Renal cortex interstitium (tissue), 15 donors: ENCODE measurements at places on chromosomes 7 and 10.

DNA sequence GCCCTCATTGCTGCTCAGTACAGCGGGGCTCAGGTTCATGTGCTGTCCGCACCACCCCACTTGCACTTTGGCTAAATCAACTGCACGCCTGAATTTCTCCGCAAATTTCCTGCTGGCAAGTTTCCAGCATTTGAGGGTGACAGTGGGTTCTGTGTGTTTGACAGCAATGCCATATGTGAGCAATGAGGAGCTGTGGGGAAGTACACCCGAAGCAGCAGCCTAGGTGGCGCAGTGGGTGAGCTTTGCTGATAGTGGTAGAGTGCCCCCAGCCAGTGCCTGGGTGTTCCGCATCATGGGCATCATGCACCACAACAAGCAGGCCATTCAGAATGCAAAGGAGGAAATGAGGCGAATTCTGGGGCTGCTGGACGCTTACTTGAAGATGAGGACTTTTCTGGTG, 103.9 kb upstream of the POT1 start:
- DNase-seq = no peak

GRCh38 chr7:2970861-2971260, 72.8 kb downstream of the CARD11 start:
- no peak for DNase-seq

DNA sequence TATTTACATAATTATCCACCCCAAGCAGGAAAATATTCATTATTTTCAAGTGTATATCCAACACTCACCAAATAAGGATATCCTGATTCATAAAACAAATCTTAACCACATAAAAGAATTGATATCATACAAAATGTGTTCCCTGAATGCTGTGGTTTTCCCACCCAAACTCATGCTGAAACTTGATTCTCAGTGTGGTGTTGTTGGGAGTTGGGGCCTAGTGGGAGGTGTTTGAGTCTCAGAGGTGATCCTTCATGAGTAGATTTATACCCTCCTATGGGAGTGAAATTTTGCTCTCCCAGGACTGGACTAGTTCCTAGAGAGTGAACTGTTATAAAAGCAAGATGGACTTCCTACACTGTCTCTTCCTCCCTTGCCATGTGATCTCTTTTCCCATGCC, 1028.3 kb downstream of the SORCS1 start:
- DNase-seq = no peak

DNA sequence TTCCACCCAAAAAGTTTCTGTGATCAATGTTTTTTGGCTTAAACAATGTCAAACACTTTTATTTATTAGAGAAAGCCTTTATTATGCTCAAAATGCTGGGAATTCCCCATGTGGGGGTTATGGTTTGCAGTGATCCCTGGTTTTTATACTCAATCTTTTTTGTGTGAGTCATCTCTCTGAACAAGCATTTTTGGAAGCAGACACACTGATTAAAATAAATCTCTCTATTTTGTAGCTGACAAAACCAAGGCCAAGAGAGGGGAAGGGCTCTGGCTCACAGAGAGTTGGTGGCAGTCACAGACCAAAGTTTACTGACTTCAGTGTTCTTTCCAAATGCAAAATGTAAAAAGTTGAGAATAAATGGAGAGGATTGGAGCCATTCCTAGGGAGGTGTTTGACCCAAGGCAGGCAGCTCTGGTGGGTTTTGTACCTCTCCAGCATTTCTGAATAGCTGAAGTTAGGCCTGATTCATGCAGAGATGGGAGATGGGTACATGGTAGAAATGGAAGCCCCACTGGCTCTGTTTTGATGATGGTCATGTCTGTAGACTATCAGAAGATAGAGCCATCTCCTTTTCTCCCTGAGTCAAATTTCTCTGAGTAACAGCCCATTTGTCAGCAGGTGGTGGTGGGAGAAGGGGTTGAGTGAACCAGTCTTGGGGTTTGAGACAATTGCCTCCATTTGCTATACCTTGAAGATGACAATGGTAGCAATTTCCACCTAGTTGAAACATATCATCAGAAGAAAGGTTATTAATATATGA, 45.4 kb upstream of the NAMPT start:
- DNase-seq = no peak

- no peak for DNase-seq
Measured at GRCh38 chr10:9926003-9926402, 1091.7 kb upstream of the CELF2 start.

GRCh38 chr10:73850863-73851461, 23.4 kb downstream of the CAMK2G start:
- DNase-seq = no peak

DNA sequence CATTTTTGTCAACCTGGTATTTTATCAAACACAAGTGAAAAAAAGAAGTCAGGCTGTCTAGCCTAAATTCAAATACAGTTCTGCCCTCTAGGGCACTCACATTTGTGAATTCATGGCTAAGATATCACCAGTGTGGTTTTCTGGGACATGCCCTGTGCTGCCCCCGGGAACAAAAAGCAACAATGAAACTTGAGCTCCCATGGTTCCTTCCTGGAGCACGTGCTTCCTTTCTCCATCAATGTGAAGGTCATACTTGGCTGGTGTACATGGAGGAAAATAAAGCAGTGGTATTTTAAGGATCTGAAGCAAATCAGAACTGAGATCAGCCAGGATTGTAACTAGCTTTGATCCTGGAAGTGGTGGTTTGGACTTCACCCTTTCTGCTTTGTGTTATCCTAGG, 128.9 kb upstream of the FRMD4A start:
- no peak for DNase-seq

DNA sequence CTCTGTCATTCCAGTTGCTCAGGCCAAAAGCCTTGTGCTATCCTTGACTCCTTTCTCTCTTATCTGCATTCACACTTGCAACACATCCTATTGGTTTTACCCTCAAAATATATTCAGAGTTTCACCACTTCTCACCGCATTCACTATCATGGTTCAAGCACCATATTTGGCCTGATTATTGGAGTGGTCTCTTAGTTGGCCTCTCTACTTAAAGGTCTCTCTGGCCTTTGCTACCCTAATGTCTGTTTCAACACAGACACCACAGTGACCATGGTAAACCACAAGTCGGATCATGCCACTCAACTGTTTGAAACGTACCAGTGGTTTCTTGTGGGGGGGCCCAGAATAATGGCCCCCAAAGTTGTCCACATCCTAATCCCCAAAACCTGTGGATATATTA, 15.2 kb upstream of the PDZD8 start:
- no peak for DNase-seq

DNA sequence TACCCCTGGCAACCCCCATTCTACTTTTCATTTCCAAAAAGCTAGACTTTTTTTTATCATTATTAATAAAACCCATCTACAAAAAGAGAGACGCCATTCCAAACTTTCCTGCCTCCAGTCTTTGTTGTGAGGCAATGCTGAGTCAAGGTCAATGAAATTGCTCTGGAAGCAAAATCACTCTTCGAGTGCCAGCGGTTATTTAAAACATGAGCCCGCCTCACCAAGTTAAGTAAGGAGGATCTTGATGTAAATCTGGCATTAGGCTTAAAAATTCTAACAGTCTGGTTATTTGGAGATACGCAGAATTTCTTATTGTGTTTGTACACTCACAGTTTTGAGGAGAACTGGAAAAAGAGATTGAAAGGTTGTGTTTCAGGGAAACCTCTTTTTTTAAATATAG, 1196.3 kb downstream of the TYW1 start:
- DNase-seq = no peak

DNA sequence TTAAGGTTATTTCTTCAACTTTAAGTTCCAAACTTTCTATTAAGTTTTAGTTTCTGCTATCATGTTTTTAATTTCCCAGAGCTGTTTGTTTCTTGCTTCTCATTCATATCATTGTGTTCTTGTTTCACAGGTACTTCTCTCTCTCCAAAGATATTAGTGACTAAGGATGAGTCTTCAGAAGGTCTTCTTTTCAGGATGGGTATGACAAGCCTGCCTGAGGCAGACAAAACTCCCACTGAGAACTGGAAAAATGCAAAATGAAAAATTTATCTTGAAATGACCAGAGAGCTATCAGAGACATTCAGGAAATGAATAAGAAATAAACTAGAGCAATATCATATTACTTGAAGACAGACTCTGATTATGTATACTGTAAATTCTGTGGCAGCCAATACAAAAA, 110.8 kb upstream of the EGFR start:
- DNase-seq = no peak

DNA sequence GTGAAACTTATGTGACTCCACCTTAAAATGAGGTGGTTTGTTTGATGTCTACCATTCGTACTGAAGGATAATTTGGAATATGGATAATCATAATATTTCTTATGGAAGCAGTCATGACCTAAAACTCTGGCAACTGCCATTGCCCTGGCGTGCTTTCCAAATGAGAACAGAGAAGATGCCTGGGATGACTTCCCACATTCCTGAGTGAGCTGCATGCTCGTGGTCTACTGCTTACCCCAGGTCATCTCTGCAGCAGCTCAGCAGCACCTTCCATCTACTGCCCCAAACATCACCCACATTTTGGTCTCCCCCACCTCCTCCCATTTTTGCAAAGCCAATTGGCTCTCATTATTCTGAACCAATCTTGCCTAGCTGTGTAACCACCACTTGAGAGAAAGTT, 40.1 kb downstream of the LYZL1 start:
- no peak for DNase-seq

DNA sequence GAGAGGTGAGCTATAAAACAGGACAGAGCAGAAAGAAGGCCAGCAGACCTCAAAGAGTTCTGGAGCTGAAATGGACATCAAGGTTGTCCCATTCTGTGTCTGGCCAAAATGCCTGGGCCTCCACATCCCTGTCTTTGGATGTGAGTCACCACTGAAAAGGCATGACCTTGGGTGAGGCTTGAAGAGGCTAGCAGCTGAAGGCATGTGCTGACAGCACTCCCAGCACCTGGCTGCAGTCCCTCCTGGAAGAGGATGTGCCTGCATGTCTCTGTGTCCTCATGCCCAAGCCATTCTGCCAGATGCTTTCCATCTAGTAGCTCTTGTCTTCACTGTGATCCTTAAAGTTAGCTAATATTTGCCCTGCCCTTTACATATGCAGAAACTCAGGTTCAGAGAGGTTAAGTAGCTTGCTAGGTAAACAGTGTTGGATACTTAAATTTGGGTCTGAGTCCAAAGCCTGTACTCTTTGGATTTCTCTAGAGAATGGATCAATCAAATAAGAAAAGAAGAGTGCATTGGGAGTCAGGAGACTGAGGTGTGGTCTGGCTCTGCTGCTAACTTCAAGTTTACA, 35.8 kb downstream of the HECW1 start:
- no peak for DNase-seq

- DNase-seq = no peak
Measured at GRCh38 chr7:24115661-24116060, 168.3 kb upstream of the NPY start.

DNA sequence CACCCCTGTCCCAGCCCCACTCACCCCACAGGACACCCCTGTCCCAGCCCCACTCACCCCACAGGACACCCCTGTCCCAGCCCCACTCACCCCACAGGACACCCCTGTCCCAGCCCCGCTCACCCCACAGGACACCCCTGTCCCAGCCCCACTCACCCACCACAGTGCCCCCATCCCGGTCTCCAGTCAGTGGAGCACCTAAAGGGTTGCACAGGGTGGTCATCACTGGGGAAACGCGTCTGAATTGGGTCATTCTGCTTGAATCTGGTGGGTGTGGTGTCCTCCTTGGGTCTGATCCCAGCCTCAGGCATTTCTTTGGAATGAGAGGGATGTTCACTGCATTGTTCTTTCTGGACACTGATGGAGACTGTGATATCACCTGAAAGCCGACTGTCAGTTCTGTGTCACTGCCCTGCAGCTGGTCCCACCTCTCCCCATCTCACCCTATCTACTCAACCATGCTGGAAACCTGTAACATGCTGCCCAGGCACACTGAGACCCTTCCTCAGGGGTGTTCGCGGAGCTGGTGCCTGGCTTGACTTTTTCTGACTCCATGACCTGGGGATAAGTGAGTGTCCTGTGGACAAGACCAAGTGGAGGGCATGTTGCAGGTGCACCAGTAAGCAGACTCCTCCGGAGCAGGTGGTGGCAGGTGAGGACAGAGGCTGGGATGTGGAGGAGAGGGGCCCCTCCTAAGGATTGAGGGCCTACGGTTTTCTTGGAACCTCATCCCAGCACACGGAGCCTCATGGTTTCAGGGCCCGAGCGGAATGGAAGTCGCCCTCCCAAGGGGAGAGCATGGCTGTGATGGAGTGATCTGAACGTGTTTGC, 262.5 kb upstream of the PPP2R2D start:
- DNase-seq = no peak

GRCh38 chr7:134985894-134986362, 380 bp upstream of the AGBL3 start:
- DNase-seq = no peak

- no peak for DNase-seq
Measured at GRCh38 chr10:103616705-103617601, 123.4 kb downstream of the NEURL1 start.

DNA sequence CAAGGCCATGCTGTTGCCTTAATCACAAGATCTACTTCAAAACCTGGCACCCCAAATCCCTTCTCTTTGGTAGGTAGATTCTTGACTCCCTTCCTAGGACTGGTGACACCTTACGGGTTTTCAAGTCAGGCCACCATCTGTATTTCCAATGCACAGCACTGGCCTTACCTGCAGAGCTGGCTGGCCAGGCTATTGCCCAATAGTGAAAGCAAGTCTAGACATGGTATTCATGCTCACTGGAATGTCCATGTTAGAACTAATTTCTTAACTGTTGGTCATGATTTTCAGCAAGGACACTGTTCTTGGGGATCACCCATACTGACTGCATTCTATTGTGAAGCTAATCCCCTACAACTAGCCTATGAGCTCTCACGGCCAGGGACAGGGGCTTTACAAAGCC, 313.1 kb upstream of the RNF32 start:
- no peak for DNase-seq

- no peak for DNase-seq
Measured at GRCh38 chr7:37993060-37993501, 72.6 kb downstream of the EPDR1 start.
